Right hindlimb (tissue), 1 donor: ENCODE measurements at places on chromosomes 13 and 19.

DNA sequence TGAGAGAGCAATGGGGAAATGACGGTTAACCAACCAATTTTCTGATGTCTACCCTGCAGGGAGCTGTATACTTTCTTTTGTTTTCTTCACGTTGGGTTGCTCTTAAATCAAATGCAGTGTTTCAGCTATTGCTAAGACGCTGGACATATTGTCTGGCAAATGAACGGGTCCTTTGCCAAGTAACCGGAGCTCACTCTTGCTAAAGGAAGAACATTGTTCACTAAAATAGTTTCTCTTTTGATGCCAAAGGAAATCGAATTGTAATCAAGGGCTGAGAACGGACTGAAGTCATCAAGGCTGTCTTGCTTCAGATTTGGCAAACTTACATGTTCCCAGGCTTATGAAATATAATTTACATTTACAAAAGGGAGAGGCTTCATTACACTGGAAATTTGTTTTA is 142.3 kb upstream of the ARGLU1 start:
- peak; percentile 30 for DNase-seq

DNA sequence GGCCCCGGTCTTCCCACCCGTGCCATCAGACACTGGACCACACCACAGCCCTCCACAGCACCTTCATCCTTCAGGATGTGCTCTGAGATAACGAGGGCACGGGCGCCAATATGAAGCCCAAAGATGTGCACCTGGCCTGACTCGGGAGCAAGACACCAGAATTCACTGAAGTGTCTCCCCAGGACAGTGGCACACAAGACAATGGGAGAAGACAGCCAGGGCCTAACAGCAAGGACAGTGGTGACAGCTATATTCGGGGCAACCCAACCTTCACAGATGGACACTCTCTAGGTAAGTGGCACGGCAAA is 7.2 kb downstream of the DDX39A start:
- DNase-seq = no peak

GRCh38 chr19:16416991-16417390 is 54.8 kb downstream of the EPS15L1 start:
- DNase-seq = no peak

- no peak for DNase-seq
Measured at GRCh38 chr19:17795495-17795856, 538 bp downstream of the B3GNT3 start.

DNA sequence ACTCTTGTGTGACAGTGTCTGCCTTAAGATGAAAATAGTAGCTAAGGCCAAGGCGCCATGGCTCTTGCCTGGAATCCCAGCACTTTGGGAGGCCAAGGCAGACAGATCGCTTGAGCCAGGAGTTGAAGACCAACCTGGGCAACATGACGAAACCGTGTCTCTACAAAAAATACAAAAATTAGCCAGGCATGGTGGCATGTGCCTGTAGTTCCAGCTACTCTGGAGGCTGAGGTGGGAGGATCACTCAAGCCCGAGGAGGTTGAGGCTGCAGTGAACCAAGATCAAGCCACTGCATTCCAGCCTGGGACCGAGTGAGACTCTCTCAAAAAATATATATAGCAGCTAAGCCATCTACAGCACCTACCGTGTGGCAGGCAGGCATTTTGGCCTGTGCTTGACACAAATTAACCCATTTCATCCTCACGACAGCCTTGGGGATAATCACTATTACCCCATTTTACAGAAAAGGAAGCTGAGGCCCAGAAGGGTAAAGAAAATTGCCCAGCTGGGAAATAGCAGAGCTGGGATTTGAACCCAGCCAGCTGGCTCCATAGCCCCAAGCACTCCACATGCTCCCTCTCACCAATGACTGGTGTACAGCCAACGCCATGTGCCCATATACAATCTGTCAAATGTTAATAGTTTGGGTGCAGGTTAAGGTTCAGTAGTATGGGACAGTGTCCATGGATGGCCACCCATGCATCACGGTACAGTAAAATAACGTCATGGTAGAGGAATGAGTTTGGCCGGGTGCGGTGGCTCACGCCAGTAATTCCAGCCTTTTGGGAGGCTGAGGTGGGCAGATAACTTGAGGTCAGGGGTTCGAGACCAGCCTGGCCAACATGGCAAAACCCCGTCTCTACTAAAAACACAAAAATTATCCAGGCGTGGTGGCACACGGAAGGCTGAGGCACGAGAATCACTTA is 3.1 kb downstream of the SLC1A5 start:
- no peak for DNase-seq

- DNase-seq = no peak
Measured at GRCh38 chr19:19628501-19629134, 598 bp upstream of the LPAR2 start.

- no peak for DNase-seq
Measured at GRCh38 chr13:107209824-107210722, 642.1 kb upstream of the ARGLU1 start.

DNA sequence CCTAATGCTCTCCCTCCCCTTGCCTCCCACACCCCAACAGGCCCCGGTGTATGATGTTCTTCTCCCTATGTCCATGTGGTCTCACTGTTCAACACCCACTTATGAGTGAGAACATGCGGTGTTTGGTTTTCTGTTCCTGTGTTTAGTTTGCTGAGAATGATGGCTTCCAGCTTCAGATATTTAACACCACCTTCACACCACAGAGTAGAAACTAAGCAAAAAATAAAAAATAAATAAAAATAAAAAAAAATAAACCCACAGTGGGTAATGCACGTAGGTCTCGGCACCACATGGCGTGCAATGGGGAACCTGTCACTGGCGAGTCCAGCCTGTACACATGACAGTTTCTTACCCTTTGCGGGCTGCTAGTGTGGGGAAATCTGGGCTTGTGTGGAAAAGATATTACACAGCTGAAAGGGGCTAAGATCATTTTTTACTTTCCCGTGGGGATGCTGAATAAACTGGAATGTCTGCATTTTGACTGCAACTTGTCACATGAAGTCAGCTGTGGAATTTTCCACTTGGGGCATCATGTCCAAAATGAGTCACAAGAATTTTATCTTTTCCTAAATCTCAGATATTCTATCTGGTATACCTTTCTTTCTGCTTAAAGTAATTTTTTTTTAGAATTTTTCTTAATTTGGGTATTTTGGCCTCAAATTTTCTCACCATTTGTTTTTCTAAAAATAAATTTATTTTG is 170.5 kb downstream of the IRS2 start:
- DNase-seq = no peak

GRCh38 chr19:32269831-32270230 is 75.6 kb upstream of the ZNF507 start:
- no peak for DNase-seq

GRCh38 chr13:73025217-73026012 is 33.4 kb upstream of the KLF5 start:
- no peak for DNase-seq

- no peak for DNase-seq
Measured at GRCh38 chr13:100394005-100394695, 194.4 kb downstream of the GGACT start.

- DNase-seq = no peak
Measured at GRCh38 chr13:113076681-113077401, 28.8 kb upstream of the F7 start.

DNA sequence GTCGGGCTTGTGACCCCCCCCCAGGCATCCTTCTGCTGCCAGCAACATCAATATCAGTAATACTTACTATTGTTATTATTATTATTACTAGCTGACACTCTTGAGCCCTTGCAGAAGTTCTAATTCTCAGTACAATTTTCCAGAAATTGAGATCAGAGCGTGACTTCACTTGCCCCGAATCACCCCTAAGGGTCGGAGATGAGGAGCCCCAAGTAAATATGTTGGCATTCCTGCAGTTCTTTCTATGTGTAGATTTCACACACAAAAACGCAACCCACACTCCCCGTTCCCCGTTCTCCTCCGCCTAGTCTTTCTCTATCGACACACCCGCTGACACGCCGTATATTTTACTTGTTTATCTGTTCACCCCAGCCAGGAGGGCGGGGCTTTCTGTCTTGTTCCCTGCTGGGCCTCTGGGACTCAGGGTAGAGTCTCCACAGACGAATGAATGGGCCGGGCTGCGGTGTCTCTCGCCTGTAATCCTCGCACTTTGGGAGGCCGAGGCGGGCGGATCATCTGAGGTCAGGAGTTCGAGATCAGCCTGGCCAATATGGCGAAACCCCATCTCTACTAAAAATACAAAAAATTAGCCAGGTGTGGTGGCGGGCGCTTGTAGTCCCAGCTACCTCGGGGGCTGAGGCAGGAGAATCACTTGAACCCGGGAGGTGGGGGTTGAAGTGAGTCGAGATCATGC is 14.7 kb downstream of the TLE5 start:
- peak; percentile 70 for DNase-seq

DNA sequence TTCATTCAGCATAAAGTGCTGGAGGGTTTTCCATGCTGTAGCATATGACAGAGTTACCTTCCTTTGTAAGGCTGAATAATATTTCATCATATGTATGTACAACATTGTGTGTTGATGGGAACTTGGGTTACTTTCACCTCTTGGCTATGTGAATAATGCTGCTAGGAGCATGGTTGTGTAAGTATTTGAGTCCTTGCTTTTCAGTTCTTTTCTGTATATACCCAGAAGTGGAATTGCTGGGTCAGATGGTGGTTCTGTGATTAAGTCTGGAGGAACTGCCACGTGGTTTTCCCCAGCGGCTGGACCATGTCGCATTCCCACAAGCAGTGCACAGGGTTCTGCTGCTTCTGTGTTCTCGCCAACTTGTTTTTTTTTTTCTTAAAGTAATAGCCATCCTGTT is 101.2 kb upstream of the TEX29 start:
- no peak for DNase-seq

GRCh38 chr19:1657746-1658145 is 5.3 kb upstream of the TCF3 start:
- DNase-seq = no peak

GRCh38 chr13:40472427-40473220 is 193.8 kb downstream of the FOXO1 start:
- no peak for DNase-seq
